ENCODE measurements at places on chromosomes 2 and 18.
A peak's percentile ranks its signal among the peaks of the same experiment; 100 is the strongest.

- no peak for DNase-seq
Measured at GRCh38 chr2:26738481-26738880, 25.6 kb upstream of the SLC35F6 start.

- DNase-seq: peak; percentile 79
Measured at GRCh38 chr2:31414601-31415241, at the start of gene XDH. Gene XDH (minus strand): TSS chr2:31414742. CDS start chr2:31414666, 76 bp downstream.

GRCh38 chr2:165636959-165637358 lies 157.1 kb downstream of the GALNT3 start:
- no peak for DNase-seq

DNA sequence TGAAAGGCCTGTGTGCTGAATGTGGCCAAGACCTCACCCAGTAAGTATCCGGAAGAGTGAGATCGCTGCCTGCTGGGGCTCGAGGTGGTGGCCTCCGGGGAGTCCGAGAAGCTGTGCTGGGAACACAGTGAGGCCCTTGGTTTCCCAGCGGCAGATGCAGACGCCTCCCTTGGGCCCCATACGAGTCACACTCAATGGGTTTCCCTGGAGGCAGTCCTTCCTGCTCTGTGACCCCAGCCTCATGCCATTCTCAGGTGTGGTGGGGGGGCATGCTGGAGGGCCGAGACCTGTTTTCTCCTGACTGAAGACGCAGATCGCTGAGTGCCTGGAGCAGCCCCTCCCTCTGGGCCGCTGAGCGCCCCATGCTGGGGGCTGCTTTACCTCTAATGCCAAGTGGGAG lies 15.7 kb downstream of the CTDP1 start:
- peak; percentile 26 for DNase-seq

- DNase-seq: peak; percentile 65
Measured at GRCh38 chr18:69845593-69846506, 101.8 kb downstream of the CD226 start.

GRCh38 chr2:9857814-9858729 lies 14.8 kb downstream of the TAF1B start:
- no peak for DNase-seq

DNA sequence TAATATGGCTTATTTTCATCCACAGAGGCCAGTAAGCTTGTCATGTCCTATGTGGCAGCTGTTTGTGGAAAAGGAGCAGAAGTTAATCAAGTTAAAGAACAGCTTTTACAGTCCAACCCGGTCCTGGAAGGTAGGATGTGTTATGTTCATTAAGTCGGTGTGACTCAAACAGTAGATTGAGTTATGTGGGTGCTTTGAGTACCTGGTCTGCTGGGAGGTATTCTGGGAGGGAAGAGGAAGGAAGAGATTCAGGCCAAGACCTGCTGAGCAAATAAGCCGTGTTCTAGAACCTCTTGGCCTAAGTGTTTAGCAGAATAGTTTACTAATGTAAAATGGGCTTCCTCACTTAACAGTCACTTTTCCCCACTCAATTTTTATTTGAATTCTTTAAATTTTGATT lies 96.2 kb downstream of the MYO1B start:
- no peak for DNase-seq

DNA sequence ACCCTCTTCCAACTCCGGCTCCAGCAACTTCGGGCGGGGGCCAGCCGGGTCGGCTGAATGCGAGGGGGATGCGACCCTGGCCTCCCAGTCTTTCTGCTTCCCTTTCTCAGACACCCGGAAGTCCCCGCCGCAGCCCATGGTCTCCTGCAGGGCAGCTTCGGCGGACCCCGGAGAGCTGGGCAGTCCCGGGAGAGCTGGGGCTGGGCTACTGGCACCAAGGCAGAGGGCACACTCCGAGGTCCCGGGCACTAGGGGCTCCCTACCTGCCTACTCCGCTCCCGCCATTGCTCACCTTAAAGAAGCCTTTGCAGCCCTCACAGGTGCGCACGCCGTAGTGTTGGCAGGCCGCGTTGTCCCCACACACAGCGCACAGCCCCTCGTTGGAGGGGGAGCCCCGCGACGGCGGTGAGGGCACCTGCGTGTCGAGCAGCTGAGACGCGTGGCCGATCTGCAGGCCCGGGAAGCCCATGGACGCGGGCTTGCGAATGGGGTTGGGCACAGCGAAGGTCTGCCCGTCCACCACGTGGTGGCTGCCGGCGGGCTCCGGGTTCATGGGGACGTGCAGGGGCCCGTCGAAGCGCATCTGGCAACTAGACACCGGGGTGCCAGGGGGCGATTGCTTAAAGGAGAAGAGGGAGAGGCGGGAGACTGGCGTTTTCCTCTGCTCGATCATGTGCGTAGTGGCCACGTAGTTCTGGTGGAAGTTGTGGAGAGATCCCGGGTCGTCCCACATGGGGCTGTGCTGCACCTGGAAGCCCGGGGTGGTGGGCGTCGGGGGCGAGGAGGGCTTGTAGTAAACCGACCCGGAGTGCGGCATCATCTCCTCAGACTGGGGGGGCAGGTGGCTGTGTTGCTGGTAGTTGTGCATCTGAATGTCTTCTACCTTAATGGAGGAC lies 3.2 kb downstream of the NR4A2 start:
- no peak for DNase-seq

GRCh38 chr2:173649527-173650219 lies 295.0 kb downstream of the CDCA7 start:
- no peak for DNase-seq

- DNase-seq: peak; percentile 73
Measured at GRCh38 chr2:154700136-154700535, 1.6 kb downstream of the KCNJ3 start.

DNA sequence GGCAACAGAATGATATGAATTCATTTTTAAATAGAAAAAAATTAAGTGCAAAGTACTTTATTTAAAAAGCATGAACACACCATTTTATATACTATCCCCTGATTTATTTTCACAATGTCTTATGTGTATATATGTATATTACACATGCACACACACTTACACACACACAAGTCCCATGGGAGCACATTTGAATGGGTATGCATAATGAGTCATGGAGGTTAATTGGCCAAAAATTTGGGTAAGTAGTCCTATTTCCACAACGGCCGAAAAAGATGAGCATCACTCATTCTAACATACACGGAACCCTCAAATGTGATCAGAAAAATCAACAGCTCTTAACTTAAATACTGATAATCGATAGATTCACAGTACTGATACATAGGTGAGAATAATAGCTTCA lies 97.4 kb upstream of the NABP1 start:
- peak; percentile 8 for DNase-seq

DNA sequence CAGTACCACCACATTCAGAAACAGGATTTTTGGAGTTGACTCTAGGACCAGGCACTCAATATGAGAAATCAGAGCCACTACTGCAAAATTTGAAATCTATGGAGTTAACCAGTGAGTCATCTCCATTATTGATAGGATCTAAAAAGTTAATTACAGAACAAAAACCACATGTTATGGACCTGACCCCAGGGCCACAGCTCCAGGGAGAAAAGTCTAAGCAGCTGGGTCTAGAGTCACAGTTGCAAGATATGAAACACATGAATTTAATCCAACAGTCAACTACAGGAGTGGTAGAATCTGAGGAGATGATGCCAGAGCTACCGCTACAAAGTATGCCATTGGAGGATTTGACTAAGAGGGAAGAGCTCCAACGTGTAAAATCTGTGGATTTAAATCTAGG lies 13.4 kb upstream of the ZNF512 start:
- no peak for DNase-seq

DNA sequence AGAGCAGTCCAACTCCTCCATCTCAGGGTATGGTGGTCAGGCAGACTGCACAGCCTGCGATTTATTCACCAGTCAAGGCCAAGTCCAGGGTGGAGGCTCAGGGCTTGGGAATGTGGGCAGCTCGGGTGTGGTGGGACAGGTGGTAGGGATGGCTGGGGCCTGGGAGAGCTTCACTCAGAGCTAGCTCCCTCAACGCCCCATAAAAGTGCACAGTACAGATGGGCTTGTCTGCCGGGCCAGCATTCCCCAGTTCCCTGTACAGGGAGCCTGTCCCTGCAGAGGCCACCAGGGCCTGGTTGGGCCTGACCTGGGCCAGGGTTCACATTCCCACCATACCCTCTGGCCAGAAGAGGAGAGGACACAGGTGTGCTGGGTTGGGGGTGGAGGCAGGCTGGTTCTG lies 49.2 kb upstream of the OTOS start:
- no peak for DNase-seq

DNA sequence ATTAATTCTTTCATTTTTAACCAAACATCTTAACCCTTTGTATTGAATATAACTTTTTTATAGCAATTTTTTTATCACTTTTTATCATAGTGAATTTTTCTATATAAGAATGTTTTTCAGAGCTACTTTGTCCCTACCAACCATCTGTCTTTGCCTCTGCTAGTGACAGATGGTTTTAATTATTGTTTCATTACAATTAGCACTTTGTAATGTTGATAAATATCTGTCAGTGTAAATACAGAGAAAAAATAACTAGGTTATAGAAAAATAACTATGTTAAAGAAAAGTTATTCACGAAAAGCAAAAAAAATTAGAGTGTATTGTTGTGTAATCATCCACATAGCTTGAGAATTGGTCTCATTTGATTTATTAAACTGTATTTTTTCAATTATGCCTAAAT lies 91.0 kb upstream of the CDH19 start:
- DNase-seq: peak; percentile 26

DNA sequence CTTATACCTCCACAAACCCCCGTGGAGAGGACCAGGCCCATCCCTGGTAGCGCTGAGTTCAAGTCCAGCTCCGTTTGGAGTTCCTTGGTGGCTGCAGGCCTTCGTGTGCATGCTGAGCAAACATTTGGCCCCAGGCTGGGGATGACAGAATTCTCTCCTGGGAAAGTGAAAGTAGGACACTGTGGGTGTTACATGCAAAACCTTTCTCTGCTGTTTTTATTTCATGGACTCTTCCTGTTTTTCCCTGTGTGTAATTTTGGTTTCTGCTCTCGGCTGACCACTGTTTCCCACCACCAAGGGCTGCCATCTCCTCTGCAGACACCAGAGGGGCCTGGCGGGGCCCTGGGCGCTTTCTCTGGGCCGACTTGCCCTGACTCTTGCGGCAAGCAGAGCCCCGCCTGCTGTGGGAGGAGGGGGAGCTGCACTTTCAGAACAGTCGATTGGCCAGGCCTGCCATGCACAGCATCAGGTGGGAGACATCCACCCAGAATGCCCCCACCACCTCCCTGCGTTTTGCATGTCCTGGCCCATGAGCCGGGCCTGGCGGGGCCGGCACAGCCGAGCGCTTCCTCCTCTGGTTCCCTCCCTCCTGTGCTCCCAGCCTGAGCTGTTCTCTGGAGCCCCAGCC lies 102.4 kb downstream of the CABLES1 start:
- DNase-seq: no peak

DNA sequence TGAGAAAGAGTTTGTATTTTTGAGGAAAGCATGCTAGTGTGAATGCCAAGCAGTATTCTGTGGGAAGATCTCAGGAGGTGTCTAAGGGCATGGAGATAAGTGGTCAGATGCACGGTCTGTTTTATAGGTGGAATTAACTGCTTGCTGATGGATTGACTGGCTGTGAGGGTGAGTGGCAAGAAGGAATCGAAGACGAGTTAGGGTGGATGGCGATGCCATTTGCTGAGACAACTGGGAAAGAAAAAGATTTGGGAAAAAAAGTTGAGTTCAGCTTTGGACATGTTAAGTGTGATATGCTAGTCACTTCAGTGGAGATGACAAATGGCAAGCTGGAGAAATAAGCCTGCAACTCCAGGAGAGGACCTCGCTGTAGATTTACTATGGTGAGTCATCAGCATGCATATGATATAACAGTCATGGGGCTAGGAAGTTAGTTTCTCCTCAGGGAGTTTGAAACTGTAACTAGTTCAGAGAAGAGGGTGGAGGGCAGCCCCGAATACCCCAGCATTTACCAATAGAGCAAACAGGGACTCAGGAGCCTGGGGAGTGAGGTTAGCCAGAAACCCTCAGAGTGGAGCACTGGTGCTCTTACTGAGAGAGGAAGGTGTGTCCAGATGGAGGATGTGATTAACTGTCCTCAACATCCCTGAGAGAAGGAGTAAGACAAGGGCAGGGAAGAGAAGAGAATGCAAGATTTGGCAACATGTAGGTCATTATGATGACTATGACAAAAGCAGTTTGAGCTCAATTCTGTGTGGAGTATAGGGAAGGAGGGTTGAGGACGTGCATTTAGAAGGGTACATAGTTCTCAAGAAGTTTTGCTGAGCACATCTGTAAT lies 2.0 kb upstream of the HK2 start:
- DNase-seq: no peak

- DNase-seq: no peak
Measured at GRCh38 chr2:68806511-68807109, 64.6 kb downstream of the BMP10 start.

GRCh38 chr2:197322724-197323720 lies 12.4 kb upstream of the ANKRD44 start:
- no peak for DNase-seq

- DNase-seq: no peak
Measured at GRCh38 chr2:60837123-60837522, 44.3 kb upstream of the REL start.

DNA sequence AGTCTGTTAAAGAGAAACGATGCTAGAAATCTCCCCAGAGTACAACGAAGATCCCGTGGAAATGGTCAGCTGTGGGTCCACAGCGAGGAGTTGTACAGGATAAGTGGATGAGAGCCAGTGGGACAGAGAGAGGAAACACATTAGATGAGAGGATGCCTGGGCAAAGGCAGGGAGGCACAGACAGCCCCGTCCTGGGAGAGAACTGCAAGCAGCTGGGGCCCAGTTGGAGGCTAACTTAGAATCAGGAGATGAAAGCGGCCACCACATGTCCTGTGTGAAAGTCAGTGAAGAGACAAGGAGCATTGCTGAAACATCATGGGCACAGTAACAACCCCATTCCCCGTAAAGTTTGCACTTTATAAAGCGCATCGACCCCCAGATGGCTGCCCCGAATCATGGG lies 157.5 kb downstream of the RAPGEF4 start:
- no peak for DNase-seq

GRCh38 chr2:200695191-200695590 lies 109.4 kb downstream of the AOX1 start:
- no peak for DNase-seq

GRCh38 chr2:64820901-64821300 lies 167.2 kb upstream of the SERTAD2 start:
- no peak for DNase-seq

DNA sequence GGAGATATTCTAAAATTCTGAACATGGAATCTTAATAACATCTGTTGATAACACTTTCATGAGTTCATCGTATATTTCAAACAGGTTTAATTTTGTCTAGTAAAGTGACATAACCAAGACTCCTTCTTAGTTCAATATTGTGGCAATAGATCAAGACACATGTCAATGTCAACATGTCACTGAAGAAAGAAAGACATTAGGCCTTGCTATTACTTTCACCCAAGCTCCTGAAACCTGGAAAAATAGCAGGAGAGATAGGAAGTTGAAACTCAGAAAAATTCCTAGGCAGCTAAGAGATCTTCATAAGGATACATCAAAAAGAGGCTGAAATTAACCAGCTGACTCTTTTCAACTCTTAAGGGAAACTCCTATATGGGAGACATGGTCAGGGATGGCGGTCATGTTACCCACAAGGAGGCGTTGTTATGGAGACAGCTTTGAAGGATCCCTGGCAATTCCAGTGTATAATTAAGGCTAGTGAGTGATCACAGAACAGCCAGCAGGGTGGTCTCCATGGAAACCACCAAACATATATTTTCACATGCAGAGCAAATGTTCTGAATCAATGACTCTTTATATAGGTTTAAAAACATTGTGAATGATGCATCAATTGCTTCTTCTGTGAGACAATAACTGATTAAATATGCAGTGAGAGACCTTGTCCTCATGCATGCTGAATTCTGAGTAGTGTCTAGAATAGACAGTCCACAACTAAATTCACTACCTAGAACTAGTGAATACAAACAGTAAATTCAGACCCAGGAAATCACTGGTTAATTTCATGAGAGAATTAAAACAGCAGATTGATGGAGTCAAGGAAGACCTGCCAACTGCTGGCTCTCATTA lies 115.3 kb upstream of the RIOK3 start:
- DNase-seq: peak; percentile 99
